LHCN-M2 (cell line): ENCODE measurements at places on chromosomes 2 and 18. TPM values are rescaled to one million over a fixed set of nuclear protein-coding genes. Genes with fewer than 3 reads are reported as not detected.
A peak's percentile ranks its signal among the peaks of the same experiment; 100 is the strongest.

The NOL4 gene
- total RNA-seq, result not detected in 2 replicates

The AKAIN1 gene
- total RNA-seq, result not detected in 2 replicates

The CXCR4 gene
- total RNA-seq, result not detected in 2 replicates

DNA sequence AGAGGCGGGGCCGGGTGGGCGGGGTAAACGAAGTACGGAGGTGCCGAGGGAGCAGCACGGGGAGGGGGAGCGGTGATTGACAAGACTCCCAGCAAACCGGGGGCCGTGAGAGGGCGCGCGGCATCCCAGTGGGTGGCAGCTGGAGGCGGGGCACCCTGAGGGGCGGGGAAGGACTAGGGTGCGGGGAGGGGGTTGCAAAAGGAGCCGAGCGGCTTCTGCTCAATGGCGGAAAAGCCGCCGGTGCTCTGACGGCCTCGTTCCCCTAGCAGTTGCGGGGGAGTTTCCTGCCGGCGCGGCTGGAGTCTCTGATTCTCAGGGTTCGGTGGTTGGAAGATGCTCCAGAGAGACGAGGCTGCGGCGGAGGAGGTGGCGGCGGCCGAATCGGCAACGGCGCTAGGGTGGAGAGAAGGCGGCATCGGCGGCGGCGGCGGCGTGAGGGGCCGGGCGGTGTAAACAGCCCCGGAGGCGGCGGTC lies at the start of gene PPM1B:
Gene PPM1B (plus strand): TSS at position 195 of the 474 bp plus-strand sequence. CDS start 32,325 bp downstream, outside the sequence.
- DNase-seq, result no peak

GRCh38 chr2:174792309-174793025 lies 28.2 kb upstream of the CHRNA1 start:
- DNase-seq, result no peak

GRCh38 chr2:54546518-54546917 lies 90.4 kb downstream of the SPTBN1 start:
- no peak for DNase-seq

GRCh38 chr2:120944575-120944974 lies 208.9 kb downstream of the GLI2 start:
- no peak for DNase-seq

DNA sequence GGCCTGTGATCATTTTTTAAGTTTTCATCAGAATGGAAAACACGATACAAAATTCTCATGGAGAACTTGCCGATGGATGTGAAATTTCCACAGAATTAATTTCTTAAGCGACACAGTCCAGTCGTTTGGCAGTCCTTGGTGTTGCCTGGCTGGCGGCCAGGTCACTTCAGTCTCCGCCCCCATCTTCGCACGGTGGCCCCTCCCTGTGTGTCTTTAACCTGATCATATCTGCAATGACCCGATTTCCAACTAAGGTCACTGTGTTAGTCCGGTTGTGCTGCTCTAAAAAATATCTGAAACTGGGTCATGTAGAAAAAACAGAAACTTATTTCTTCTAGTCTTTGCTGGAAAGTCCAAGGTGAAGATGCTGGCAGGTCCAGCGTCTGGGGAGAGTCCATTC lies 44.5 kb upstream of the COPS8 start:
- DNase-seq, result no peak

GRCh38 chr2:128187032-128187654 lies 96.1 kb downstream of the UGGT1 start:
- DNase-seq, result peak; percentile 85

DNA sequence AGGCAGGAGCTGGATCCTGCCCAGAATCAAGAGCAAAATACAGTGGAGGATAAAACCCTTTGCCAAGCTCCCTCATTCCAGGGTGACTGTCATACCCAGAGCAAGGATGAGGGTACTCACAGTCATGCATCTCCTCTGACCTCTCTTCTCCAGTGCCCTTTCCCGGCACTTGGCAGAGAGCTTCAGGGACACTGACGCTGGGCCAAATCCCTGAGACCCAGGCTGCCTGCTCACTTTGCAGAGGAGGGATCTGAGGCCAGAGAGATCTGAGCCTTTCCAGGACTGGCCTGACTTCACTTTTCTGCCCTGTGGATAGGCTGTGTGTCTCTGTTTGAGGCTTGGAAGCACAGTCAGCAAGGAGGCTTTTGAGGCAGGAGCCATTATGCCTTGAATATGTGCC lies 330.0 kb downstream of the CELF4 start:
- DNase-seq, result no peak

DNA sequence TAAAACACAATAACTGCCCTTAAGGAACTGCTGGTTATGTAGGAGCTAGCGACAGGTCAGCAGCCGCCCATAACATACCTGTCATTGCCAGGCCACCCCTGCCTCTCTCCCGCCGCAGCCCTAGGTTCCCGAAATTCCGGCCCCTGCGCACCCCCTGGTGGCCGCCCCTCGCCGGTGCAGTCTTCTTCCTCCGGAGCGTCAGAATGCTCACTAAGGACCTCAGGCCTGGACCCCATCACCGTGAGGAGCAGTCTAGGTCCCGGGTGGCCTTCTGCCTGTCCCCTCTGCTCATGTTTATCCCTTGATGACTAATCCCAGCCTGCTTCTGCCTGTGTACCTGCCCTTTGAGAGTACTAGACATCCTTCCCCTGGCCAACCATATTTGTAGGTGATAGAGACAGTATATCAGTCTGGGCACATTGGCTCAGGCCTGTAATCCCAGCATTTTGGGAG lies 115.7 kb upstream of the SLC1A4 start:
- peak; percentile 24 for DNase-seq

DNA sequence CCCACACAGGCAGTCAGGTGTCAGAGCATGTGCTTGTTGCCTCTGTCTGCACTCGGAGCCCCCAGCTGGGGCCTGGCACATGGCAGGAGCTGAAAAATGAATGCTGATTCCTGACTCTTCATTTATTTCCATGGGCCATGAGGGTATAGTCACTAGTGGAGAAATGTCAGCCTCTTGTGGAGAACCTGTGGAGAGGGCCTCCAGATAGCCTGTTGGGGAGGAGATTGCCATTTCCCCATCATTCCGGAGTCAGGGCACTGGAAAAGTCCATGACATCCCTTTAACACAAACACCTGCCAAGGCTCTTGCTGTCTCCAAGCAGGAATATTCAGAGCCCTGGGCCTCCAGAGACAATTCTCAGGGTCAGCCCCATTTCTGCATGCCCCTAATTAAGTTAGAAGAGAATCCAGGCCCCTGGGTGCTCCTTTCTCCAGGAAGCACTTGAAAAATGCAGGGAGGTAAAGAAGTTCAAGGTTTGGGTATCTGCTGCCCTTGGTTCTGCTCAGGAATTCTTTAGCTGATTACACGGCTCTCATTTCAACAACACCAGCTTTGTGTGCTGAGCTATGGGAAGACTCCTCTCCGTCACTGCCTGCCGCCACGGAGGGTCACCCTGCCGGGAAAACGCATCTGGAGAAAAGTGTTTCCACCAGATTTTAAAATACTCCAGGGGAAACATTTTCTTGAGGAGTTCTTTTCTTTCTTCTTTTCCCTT lies 311.3 kb downstream of the MYCN start:
- no peak for DNase-seq

GRCh38 chr2:119659601-119660342 lies 19.2 kb upstream of the TMEM177 start:
- peak; percentile 12 for DNase-seq

DNA sequence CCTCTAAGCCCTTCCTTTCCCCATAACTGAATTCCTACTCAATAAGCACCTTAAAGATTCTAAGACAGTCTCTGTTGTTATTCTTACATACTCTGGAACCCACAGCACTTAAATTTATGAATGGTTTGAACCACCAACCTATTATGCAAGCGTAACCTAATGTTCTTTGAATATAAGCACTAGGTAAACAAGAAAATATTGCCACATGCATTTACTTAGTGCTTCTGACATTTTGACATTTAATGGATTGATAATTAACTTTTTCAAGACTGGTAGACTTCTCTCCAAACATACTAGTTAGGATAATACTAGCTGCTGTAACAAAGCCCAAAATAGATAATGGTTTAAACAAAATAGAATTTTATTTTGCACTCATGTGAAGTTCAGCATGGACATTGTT lies 164.8 kb downstream of the ARHGAP15 start:
- no peak for DNase-seq

GRCh38 chr2:27889774-27890145 lies 427 bp downstream of the RBKS start:
- DNase-seq, result no peak

GRCh38 chr2:105856581-105856980 lies 111.9 kb downstream of the NCK2 start:
- DNase-seq, result no peak
